CD4-positive, alpha-beta T cell treated with Interleukin-21 for 1 hour (primary cell): ENCODE measurements at places on chromosomes 6 and 20.
A peak's percentile ranks its signal among the peaks of the same experiment; 100 is the strongest.

GRCh38 chr6:157096522-157096921, 226.8 kb downstream of the TMEM242 start:
- DNase-seq, result no peak

DNA sequence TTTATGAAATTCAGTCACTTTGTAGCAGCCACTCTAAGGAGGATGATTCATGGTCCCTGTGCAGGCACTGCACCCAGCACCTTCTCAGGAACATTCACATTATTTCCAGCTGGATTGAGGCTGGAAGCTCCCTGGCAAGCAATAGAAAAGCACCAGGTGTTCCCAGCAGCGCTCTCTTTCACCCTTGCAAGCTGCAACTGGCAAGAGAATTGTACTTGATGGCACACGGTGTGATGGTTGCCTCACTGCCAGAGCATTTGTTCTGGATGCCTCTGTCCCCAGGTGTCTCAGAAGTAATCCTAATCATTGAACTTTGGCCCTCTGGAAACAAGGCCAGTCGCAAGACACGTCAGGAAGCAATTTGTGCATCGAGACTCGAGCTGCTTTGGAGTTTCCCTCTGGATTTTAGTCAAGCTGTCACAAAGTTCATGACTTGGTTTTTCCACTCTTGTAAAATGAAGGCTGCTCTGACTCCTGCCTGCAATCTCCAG, 24.9 kb upstream of the PHACTR2 start:
- no peak for DNase-seq

DNA sequence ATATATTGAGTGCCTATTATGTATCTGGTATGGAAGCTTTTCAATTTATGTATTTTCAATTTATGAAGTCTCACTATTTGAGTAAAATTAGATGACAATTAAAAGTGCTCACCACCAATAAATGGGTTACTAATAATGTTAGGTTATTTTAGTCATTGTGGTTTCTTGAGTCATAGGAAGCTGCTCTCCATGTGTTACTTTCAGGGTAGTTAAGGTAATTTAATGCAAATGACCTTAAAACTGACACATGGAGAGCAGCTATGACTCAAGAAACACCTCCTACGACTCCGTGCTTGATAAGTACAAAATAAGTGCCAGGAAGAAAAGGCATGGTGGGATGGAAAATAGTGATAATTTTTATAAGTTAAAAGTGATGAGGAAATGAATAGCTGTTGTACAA, 16.5 kb upstream of the TINAG start:
- DNase-seq, result no peak

GRCh38 chr6:29919506-29920445, 22.6 kb upstream of the HLA-A start:
- no peak for DNase-seq

- no peak for DNase-seq
These were observed 384.9 kb downstream of the CENPW start for GRCh38 chr6:126724821-126725220.

DNA sequence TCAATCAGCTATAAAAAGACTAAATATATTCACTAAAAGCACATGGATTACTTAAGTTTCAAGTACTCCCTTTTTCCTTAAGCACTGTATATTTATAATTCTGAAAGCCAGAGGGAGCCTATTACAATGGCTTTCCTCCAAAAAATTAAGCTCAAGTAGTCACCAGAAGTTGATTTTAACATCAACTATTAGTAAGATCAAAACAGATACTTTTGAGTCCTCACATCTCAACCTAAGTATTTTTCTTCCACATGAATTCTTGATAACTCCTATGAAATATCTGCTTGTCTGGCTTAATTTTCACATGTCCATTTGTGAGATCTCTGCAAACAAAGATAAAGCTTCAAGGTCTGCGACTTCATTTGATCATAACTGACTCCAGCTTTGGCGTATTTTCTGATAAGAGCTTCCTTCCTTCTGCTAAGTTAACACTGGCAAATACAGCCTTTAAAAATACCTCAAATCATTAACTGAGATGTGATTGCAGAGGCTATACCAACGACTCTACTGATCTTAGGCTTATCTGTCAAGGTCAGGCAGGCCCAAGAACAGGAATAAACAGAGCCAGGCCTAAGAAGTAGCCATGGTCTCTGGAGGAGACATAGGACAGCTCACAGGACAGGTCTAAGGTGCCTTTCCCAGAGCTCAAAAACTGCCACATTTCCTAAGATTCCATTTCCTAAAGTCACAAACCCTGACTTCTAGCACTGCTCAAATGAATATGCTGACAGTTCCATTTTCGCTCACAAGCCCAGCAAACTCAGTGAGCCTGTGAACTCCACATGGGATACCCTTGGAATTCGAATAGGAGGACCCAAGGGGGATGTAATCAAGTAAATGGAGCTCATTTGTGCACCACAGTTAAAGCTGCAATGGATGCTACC, 10.0 kb downstream of the SNX5 start:
- no peak for DNase-seq

GRCh38 chr20:409697-410559, 1.8 kb downstream of the RBCK1 start:
- DNase-seq, result no peak

GRCh38 chr20:34632870-34633452, 43.9 kb downstream of the PIGU start:
- no peak for DNase-seq

GRCh38 chr20:24648919-24649318, 179.5 kb downstream of the SYNDIG1 start:
- no peak for DNase-seq

DNA sequence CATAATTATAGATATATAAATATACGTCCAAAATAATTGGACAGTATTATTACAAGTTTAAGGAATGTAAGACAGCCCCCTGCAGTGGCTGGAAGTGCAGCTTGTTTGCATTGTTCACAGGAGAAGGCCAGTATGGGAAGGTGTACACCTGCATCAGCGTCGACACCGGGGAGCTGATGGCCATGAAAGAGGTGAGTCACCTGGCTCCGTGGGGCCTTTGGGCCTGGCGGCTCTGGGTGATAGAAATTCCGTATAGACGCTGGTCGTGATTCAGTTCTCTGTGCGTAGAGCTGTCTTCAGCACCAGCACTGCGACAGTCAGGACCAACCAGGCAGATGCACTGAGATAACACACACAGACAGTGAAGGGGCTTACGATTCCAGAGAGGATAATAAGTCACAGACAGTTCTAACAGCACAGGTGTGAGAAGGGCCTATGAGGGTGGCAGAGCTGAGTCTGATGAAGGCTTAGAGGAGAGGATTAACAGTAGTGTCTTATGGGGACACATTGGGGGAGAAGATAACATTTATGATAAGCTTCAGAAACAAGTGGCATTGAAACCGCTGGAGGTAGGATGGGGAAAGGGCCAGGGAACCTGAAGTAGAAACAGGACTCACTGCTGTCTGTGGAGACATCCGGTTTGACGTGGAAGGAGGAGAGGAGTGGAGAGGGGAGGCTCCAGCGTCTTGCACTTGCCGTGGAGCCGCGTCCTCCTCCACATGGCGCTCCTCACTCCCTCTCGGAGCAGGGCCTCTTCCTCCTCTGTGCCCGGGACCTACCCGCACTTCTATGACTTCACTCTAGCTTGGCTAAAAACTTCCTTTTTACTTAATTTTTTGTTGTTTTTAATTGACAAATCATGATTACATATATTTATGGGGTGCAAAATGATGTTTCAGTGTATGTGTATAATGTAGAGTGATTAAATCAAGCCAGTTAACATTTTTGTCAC, 116.5 kb downstream of the MAP3K4 start:
- DNase-seq, result no peak

DNA sequence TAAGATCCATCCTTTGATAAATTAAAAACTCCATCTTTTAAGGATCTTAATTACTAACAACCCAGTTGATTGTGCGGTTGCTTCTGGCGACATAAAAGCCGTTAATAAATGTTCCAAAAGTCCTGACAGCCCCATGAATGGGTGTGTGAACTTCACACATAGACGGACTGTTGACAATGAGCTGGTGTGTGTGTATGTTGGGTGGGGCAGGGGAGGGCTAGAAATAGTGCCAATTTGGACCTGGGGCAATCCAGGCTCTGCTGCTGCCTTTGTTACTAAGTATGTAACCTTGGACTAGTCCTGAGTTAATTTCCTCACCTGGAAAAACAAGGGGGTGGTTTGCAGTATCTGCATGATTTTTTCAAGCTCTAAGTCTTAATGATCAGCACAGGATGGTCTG, 4.2 kb downstream of the MAS1 start:
- DNase-seq, result no peak

- peak; percentile 84 for DNase-seq
These were observed 12.7 kb downstream of the ZCCHC3 start for GRCh38 chr20:309841-310644.

- DNase-seq, result no peak
These were observed 239.5 kb downstream of the SLC24A3 start for GRCh38 chr20:19451923-19452295.

GRCh38 chr6:13919861-13920260, 4.9 kb upstream of the RNF182 start:
- no peak for DNase-seq

GRCh38 chr6:96781557-96781956, 55.7 kb downstream of the GPR63 start:
- DNase-seq, result no peak

GRCh38 chr20:14959506-14960475, 622.4 kb upstream of the FLRT3 start:
- no peak for DNase-seq

DNA sequence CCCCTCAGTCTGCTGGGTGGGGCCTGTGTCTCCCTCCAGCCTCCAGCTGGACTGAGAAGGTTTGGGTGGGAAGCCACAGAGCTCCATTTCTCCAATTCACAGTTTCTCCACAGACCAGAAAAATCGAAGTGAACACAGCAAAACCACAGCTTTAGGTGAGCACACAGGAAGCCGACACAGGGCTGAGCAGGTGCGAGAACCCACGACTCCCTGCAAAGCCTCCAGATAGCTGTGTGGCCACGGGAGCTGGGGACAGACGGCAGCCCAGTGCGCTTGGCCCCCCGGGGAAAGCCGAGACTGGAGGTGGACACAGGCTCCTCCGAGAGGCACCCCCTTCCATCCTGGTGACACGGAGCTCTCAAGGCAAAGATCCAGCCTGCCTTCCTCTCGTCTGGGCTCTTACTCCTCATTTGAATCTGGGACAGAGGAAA, 29.0 kb upstream of the MPC1 start:
- peak; percentile 46 for DNase-seq

DNA sequence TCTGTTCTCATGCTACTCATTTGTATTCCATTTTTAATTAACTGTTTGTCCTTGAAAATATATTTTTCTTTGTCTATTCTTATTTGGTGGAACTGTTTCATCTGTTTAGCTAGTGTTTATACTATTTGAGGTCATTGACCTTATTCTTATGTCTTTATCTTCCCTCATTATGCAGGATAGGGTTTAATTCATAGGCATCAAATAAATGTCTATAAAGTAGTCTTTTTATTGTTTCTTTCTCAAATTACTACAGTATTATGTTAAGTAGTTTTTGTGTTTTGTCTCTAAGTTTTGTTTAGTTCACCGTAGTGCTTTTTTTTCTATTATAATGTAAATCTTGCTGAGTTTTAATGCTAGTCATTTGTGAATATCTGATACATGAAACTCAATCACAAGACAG, 19.0 kb downstream of the TIAM2 start:
- DNase-seq, result no peak

DNA sequence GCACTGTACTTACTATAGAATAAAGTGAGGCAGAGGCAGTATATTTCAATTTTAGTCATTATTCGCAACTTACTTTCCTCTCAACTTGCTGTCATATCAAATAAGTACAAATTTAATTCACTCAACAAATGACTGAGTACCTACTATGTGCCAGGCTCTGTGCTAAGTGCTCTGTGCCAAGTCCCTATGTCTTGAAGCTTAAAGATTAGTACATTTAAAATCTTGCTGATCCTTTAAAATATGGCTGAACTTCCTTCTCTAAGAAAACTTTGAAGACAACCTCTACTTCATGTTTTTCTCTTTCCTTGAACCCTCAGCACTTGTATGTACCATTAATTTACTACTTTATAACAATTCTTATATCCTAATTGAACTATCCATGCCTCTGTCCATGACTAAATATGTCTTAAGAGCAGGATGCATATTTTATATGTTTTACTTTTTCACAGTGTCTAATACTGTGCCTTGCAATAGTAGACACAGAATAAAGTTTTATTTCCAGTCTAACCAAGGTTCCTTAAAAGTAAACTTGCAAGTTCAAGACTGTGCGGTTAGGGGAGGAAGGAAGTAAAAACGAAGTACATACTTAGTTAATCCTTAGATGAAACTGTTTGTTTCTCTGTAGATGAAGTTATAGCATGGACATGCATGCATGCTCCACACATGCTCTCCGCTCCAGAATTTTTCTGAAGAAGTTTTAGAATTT, 10.0 kb upstream of the LATS1 start:
- DNase-seq, result no peak

- DNase-seq, result no peak
These were observed 6.3 kb downstream of the BRD2 start for GRCh38 chr6:32974541-32975308.

GRCh38 chr6:34969662-34970265, 80.7 kb downstream of the ANKS1A start:
- no peak for DNase-seq

- no peak for DNase-seq
These were observed 9.7 kb downstream of the RNF114 start for GRCh38 chr20:49945701-49946477.
